ENCODE measurements at places on chromosomes 4 and X. TPM values are rescaled to one million over a fixed set of nuclear protein-coding genes. Genes with fewer than 3 reads are reported as not detected.

DNA sequence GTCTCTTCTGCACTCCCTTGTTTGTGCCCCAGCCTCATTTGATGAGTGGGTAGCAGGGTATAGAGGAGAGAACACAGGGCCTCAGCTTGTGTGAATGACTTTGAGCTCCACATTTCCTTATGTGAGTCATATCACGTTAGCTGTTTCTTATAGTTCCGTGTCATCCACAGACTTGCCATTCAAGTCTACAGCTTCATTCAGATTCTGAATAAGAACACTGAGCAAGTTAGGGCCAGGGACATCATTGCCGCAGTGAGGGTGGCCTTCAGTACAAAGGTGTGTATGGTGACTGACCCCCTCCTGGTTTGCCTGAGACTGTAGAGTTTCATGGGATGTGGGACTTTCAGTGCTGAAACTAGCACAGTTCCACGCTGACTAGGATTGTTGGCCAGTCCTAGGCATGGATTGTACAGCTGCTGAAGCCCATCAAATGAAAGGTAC lies 23.6 kb downstream of the KLF3 start:
- no peak for DNase-seq

DNA sequence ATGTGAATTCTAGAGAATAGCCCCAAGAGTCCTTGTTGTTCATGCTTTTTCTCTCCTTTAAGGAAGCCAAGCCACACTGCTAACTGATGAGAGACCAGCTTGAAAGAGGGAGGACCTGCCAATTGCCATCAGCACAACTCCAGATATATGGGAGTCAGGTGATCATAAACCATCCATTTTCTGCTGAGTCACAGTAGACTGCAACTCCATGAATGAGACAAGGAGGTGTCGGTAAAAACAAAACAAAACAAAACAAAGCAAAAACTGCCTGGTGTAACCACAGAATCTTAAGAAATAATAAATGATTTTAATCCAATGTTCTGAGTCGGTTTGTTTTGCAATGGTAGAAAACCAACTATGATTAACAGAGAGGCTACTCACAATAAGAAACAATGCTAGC lies 837.3 kb downstream of the PCDH7 start:
- no peak for DNase-seq

Gene VCX
- total RNA-seq, result not detected

Gene MAGEA1
- not detected for total RNA-seq

DNA sequence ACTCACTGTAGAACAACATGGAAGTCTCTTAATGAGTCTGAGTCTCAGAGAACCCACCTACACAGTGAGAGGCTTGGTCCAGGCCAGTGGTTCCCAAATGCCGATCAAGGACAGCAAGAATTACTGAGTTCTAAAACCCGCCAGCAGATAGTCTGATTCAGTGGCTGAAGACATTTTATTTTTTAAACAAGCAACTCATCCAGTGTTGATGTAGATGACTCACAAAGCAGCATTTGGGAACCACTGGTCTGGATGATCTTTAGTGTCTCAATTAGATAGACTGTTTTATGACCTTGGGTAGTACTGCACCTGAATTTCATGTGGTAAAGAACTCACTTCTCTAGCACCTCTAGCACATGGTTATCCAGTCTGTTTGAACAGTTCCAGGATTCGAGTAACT lies 193.6 kb downstream of the FBXW7 start:
- DNase-seq, result no peak

- DNase-seq, result no peak
Measured at GRCh38 chr4:170089274-170089667, 485 bp downstream of the AADAT start.

Gene PRAF2
- total RNA-seq, result 36.3 TPM

DNA sequence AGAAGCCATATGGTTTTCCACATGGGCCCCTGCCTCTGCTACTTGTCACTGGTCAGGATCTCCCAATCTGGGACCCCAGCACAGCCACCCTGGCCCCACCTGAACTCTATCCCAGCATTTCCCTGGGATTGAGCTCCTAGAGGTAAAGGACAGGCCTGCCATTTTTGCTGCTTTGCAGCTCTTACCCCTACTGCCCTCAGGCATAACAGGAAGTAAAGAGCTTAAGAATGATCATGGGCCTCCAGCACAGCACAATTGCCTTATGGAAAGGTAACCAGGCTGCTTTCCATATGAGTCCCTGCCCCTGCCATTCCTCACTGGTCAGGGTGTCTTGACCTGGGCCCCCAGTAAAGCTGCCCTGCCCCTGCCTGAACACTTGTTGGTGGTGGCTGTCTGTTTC lies 254.9 kb upstream of the ZCCHC13 start:
- no peak for DNase-seq

Gene SPATA18
- 0.39 TPM for total RNA-seq

DNA sequence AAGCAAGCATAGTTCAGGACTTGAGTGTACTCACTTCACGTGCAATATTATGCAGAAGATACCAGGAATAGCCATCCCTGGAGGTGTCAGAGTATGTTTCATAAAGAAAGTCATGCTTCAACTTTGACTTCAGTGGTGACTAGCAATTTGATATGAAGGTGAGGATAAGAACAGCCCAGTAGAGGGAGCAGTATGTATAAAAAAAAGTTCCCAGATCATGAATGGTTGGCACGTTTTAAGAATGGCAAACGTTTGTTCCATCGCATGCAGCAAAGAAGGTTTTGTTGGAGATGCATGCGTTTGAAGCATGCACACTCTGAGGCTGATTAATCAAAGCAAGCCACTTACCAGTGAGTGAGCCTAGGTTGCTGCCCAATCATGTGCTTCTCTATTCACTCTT lies 33.5 kb upstream of the SLITRK4 start:
- no peak for DNase-seq

- DNase-seq, result no peak
Measured at GRCh38 chrX:40439625-40440532, 140.9 kb upstream of the ATP6AP2 start.

Gene TRIM2
- total RNA-seq, result 18.9 TPM

DNA sequence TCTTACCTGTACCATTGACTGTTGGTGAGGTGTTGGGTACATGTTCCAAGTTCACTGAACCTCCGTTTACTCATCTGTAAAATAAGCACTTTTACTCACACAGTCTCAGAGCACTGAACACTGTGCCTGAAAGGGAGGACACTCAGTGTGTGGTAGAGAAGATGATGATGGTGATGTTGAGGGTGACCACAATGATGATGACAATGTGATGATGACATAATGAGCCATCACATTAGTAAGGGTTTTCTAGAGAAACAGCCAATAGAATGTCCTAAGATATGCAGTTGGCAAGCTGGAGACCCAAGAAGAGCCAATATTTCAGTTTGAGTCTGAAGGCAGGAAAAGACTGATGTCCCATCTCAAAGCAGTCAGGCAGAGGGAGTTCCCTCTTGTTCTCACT lies 315.4 kb upstream of the IGFBP7 start:
- no peak for DNase-seq
